Nephron progenitor cell (in vitro differentiated cells): ENCODE measurements at places on chromosomes 6 and 20.

DNA sequence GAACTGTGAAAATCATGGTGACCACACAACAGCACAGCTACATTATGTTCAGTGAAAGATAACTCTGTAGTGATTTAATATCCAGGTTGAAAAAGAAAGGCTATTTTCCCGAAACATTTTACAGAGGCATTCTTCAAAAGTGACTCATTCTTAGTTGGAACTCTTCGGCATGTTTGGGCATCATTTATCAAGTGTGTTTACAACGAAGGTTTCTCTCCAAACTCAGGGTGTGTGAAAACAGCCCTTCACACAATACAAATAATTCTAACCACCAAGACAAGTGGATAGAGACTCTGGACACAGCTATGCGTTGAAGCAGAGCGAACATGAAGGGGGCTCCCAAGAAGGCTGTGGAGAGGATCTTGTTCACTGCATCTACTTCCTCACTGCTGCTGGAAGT, 57.6 kb downstream of the CBLN4 start:
- DNase-seq, result no peak

GRCh38 chr6:15770347-15771143, 107.7 kb upstream of the DTNBP1 start:
- DNase-seq, result no peak

DNA sequence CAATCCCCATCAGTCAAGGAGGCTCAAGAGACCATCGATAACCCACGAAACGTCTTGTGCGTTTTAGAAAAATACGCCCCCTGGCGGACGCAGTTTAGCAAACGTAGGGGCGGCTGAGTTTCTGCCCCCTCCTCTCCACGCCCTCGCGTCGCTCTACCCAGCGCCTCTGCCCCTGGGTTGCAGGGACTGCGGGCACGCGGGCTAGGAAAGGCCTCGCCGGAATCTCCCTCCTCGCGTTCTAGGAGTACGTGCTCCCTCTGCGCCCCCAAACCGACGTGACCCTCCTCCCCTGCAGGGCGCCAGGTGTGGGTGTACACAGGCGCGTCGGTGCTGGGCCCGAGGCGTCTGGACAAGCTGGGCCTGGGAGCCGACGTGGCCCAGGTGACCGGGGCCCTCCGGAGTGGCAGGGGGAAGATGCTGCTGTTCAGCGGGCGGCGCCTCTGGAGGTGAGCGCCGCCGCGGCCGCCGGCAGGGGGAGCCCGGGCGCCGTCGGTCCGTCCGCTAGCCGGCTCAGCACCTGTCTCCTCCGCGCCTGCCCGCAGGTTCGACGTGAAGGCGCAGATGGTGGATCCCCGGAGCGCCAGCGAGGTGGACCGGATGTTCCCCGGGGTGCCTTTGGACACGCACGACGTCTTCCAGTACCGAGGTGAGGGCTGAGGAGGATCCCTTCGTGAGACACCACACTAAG, 5.3 kb downstream of the MMP9 start:
- peak; percentile 72 for DNase-seq

- DNase-seq, result no peak
These were observed 56.5 kb downstream of the ERMARD start for GRCh38 chr6:169807699-169808607.

GRCh38 chr6:136149311-136149710, 100.8 kb downstream of the MTFR2 start:
- DNase-seq, result no peak

DNA sequence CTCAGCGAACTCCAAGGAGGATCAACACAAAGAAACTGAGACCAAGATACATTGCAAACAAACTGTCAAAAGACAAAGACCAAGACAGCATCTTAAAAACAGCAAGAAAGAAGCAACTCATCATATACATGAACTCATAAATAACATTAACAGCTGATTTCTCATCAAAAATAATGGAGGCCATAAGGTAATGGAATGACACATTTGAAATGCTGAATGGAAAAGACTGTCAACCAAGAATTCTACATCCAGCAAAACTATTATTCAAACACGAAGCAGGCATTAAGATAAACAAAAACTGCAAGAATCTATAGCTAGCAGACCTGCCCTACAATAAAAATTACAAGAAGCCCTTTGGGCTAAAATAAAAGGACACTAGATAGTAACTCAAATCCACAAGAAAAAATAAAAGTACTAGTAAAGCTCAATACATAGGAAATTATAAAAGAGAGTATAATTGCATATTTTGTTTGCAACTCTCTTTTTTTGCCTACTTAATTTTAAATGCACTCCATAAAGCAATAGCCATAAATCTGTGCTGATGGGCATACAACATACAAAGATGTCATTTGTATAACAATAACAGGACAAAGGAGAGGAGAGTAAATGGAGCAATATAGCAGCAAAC, 37.9 kb upstream of the FOXF2 start:
- DNase-seq, result no peak

DNA sequence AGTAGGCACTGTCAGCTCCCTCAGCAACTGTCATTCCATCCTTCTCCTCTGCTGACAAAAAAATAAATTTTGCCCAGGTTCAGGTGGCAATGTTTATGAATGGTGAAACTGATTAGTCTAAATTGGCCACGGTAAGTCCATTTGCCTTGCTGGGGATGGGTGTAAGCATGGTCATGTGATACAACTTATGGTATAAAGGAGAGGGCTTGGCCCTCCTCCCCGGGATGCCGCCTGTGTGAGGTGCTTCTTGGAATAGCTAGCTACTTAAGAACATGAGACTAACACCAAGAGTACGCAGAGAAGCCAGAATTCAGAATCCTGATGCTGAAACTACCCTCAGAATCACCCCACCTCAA, 94.4 kb upstream of the MAP7 start:
- DNase-seq, result no peak

DNA sequence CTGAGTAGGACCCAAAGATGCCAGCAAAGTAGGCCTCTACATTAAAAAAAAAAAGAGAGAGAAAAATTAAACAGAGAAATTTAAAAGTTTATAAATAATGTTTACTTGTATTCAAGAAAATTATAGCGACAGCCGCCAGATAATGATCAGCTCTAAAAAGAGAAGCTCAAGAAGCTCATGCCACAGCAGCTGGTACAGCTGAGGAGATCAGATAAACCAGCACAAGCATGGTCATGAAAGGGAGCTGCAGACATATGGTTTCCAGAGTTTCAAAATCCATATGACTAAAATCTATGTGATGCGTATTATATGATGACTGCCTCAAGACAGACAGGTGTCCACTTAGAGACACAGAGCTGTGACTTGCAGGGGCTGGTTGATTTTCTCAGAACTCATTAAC, 13.6 kb upstream of the HLA-C start:
- no peak for DNase-seq

GRCh38 chr6:92126088-92126487, 1293.3 kb downstream of the EPHA7 start:
- DNase-seq, result no peak

DNA sequence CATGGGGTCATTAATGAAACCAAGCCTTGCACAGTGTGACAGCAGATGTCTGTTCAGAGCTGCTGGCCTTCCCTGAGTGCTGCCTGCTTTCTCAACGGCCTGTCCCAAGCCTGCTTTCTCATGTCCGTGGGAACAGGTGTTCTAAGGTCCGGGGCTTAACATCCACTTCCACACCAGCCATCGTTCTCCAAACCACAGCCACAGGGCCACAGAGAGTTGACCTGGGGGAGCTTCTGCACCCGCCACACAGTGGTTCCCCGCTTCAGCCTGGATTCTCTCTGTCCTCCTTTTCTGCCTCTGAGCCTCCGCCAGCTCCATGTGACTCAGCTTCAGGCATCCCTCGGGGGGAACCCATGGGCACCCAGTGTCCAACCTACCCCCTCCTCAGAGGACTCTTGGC, 26.9 kb upstream of the PPP1R3G start:
- DNase-seq, result no peak

- DNase-seq, result no peak
These were observed 102.0 kb downstream of the MRPL14 start for GRCh38 chr6:44025226-44025625.

GRCh38 chr6:27318973-27319372, 6.9 kb upstream of the POM121L2 start:
- DNase-seq, result no peak

GRCh38 chr20:9495701-9496100, 18.7 kb upstream of the LAMP5 start:
- no peak for DNase-seq

GRCh38 chr6:127022302-127022701, 96.2 kb upstream of the RSPO3 start:
- DNase-seq, result no peak

- peak; percentile 88 for DNase-seq
These were observed 30.1 kb downstream of the RIMS4 start for GRCh38 chr20:44780226-44780625.

DNA sequence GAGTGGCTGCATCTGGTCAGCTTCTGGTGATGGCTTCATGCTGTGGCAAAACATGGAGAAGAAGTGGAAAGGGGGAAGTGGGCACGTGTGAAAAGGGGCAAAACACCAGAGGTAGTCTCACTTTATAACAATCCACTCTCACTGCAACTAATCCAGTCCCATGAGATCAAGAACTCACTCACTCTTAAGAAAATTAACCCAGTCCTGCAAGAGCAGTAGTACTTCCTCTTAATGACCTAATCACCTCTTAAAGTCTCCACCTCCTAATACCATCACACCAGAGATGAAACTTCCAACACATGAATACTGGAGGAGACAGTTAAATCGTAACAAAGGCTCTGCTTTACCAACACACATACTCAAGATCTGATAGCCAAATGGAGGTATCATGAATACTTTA, 152.6 kb downstream of the THEMIS start:
- no peak for DNase-seq

DNA sequence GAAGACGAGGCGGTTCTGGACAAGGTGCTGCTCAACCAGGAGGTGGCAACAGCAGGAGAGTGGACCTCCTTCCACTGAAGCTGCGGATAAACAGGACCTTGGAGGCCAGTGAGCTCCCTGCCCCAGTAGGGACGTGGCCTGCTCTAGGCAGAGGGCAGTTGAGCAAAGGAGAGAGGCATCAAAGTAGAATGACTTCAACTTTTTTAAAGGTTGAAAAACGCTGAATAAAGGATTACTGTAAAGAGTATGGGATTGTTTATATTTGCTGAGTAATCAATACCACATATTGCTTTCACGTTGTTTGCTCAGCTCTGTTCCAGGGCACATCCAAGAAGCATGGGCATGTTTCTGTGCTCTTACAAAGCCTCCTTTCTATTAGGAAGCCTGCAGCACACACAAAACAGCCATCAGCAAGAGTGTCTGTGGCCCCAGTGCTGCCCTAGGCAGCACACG, 48.1 kb downstream of the ERMARD start:
- no peak for DNase-seq

- no peak for DNase-seq
These were observed 330.7 kb downstream of the CD83 start for GRCh38 chr6:14448246-14448645.

GRCh38 chr6:26252077-26252472, 112.9 kb upstream of the BTN3A2 start:
- DNase-seq, result no peak

- no peak for DNase-seq
These were observed 270.1 kb upstream of the PRND start for GRCh38 chr20:4451487-4452081.

GRCh38 chr20:17943343-17943742, 25.3 kb downstream of the SNX5 start:
- DNase-seq, result no peak

DNA sequence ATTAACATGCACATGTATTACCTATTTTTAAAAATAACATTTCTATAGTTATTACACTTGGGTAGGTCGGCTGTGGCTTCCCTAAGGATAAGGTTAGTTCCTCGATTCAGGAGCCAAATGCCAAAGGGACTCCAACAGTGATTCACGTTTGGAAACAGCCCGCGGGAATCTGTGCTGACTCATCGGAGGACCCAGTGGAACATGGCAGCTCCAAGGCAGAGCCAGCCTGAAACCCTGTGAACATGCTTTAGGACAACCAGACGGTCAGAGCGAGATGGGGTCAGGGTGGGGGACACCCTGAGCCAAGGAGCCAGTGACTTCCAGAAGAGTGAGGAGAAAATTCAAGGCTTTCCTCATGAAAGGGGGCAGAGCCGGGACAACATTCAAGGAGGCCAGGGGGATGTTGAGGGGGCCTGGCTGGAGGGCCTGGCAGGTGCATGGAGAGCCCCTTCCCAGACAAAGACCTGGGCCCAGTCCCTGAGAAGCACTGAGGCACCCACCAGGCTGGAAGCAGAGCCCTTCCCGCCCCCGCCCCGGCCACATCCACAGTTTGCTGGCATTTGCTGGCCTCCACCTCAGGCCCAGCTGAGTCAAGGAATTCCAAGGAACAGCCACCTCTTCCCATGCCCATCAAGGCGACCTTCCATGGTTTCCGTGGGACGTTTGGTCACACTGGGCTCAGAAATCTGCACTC, 133.2 kb downstream of the SNX5 start:
- no peak for DNase-seq

GRCh38 chr6:106581468-106581867, 47.8 kb downstream of the RTN4IP1 start:
- no peak for DNase-seq

GRCh38 chr6:136036601-136037000, 185.1 kb downstream of the PDE7B start:
- no peak for DNase-seq

DNA sequence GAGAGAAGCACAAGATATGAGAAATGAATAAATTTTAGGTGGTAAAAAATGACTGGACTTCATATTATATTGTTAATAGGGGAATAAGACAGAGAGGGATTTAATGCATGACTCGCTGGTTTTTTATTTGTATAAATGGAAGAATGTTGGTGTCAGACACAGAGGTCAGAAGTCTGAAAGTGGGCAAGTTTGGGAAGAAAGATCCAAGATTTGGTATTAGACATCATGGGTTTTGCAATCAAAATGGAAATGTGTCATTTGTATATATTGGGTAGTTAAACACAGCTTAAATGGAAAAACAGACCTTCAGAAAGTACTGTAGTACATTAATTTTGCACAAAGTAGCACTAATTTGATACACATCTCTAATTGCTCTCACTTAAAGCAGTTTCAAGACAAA, 96.2 kb downstream of the EYA4 start:
- DNase-seq, result no peak

DNA sequence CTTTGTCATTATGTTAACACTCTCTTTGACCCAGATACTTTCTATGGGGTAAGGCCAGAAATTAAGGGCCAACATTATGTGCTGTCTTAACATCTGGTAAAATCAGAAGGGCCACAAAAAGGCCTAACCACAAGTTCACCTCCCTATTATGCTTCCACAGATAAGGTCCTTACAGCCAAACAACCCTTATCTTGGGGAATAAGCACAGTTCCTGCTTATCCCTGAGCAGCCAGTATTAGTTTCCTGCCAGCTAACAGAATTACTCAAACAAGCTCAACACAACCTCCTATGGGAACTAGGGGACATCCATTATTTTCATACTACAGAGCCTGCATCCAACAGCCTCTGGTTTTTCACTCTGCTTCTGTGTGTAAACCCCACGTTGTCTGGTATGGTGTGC, 724.8 kb downstream of the HACE1 start:
- no peak for DNase-seq

DNA sequence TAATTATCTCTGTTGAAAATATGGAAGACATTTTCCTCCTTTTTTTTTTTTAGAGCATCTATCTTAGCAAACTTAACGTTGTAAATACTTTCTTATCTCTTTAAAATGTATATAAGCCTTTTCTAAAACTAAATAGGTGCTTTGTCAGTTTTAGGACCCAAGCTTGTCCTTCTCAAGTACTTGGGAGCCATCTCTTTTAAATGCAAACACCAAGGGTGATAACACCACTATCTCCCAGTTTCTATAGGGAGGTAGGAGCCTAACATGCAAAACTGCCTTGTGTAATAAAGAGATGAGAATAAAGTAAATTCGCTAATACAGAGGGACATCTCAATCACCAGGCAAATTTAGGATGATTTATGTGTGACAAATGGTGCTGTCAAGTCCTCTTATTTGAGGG, 157.0 kb upstream of the FAM83B start:
- no peak for DNase-seq
